ENCODE measurements at places on chromosomes 7 and 10.

DNA sequence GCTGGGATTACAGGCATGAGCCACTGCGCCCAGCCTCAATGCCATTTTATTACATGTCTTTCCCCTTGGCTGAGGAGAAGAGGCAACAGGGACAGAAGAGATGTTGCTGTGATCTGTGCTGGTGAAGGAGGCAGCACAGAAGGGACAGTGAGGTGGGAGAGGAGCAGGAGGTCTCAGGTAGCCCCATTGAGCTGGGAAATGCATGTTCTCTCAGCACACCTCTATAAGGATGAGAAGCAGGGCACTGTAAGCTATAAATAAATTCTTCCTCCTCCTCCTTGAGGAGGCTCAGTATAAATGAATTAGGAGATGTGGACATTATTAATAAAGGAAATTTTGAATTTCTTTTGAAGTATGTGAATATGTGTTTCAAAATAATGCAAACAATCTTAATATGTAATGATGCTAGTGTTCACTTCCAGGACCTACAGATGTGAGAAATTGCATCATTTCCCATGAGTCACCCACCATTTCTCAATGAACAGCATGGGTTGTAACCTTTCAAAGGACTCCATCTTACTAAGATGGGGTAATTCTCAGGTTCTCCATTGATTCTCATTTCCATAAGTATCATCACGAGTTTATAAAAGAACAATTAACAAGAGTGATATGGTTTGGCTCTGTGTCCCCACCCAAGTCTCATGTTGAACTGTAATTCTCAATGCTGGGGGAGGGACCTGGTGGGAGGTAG lies 88.9 kb upstream of the ODAD2 start:
- DNase-seq, result no peak

DNA sequence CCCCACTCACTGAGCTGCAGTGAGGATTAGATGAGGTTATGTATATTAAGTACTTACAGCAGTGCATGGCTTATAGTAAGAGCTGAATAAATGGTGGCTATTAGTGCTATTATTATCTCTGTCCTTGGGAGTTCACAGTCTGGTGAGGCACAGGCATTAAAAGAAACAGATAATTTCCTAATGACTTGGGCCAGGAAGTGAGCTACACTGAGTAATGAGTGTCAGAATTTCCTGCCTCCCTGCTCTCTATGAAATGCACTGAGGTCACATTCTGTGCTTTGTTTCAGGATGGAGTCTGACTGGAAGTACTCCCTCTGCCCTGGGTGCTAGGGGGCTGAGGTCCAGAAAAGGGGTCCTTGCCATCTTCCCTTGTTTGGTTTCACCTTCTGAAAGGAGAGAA lies 48.7 kb upstream of the LOXL4 start:
- DNase-seq, result no peak

DNA sequence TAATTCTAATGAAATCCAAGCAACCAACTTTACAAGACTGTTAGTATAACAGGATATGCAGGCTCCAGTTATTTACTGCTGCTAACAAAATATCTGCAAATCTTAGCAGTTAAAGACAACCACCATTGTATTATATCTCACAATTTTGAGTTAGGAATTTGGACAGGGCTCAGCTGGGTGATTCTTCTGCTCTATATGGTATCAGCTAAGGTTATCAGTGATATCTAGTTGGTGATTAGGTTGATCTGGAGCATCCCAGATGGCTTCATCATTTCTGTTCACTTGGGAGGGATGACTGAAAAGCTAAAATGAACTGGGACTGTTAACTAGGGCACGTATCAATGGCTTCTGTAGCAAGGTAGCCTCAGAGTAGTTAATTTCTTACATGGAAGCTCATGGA lies 105.7 kb downstream of the MBL2 start:
- DNase-seq, result no peak

GRCh38 chr7:112116894-112117293 lies 89.3 kb downstream of the DOCK4 start:
- DNase-seq, result no peak

DNA sequence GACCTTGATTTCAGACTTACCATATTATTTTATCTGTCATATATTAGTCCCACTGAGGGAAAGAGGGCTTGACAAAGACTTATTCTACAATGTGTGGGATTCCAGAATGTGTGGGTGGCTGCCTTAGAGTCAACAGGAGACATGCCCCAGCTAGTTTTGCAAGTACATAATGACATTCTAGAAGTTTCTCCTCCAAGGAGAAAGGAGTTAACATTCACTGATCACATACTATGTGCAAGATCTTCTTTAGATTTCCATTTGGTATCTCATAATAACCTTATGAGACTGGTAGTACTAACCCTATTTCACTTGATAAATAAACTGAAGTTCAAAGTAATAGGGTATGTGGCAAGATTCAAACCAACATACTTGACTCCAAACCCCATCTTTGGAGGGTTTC lies 25.2 kb downstream of the IRF5 start:
- no peak for DNase-seq

DNA sequence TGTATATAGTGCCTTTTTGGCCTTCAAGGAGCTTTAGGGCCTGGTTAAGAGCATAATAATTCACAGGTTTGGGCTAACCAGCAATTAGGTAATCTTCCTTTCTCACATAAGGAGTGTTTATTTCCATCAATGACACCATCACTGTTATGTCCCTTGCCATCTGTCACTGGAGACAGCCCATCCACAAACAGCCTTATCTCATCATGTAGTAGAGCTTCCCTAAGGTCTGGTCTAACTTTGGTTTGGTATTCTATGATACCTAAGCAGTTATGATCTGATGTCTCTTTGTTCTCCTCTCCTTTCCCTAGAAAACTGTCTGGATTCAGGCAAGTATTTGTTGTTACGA lies 26.4 kb downstream of the MAPK8 start:
- no peak for DNase-seq

- DNase-seq, result no peak
Measured at GRCh38 chr7:99827040-99827778, 604 bp upstream of the CYP3A43 start.

Measured in activated CD8-positive, alpha-beta memory T cell treated with anti-CD3 and anti-CD28 coated beads for 1 hour (primary cell).